ENCODE measurements at places on chromosomes 11 and 22.

DNA sequence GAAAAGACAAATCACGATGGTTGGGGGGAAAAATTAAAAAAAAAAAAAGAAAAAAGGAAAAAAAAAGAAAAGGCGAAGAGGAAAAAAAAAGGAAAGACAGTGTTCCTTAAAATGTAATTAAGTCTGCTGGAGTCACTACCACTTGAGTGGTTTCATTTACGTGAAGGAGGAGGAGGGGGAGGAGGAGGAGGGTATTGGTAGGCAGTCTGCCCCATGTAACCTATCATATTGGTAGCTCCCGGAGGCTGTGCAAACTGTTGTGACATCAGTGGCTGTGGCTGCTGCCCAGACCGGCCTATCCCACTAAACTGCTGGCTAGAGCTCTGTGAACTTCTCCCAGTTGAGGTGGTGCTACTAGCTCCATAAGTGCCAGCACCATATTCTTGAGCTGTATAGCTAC lies 17.9 kb downstream of the KDELR3 start:
- no peak overlapping the region for H3K27ac ChIP-seq
- peaks cover 86% of the 10 kb centered on the region for H3K36me3 ChIP-seq
- no peak overlapping the region for H3K4me3 ChIP-seq
- H3K4me1 ChIP-seq: no peaks in the 10 kb centered on the region

- H3K4me3 ChIP-seq: no peak overlapping the region
- no peaks in the 10 kb centered on the region for H3K27me3 ChIP-seq
- peaks cover 11% of the 10 kb centered on the region for H3K4me1 ChIP-seq
- H3K36me3 ChIP-seq: no peaks in the 10 kb centered on the region
- peak overlapping the region; percentile 41 for H3K27ac ChIP-seq
- no peak for DNase-seq
Observed at GRCh38 chr11:73288192-73288872, 16.2 kb downstream of the P2RY6 start.

DNA sequence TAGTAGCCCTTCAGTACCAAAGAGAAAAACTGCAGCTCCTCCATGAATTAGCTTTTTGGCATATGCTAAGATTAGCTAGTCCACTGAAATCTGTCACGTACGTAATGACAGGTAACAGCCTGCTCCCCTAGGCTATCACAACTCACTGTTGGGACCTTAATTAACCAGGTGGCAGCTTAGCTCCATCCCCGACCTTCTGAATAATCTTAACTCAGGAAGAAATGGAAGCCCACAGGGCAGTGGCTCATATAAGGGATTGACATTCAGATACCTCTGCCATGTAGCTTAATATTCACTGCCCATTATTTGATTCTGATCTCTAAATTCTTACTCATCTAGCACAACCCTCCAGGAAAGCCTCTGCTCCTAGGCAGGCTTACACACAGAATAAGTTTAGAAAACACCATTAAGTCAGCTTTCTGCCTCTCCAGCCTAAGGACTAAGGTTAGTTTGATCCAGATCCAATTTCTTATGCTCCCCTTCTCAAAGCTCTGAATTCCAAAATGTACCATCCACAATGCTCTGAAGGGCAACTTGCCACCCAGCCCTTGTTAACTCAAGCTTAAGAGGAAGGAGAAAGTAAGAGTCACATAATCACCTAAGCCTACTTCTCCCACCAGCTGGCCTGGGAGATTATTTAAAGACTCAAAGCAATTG lies 5.0 kb downstream of the HSPA8 start:
- peaks cover 78% of the 10 kb centered on the region for H3K36me3 ChIP-seq
- H3K27ac ChIP-seq: no peak overlapping the region
- no peak for DNase-seq

DNA sequence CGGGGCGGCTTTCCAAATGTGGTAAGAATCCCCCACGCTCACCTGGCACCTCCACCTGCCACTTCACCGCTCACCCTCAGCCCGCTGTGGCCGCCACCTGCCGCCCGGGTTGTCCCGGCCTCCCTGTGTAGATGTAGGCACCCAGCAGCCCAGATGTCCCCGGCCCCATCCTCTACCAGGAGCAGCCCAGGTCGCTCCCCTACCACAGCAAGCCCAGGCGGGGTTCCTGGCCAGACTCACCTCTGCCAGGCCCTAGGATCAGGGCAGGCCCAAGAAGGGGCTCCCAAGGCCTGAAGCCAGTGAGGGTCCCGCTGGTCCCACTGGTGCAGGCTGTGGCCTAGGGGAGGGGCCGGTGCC lies 27.4 kb downstream of the MOB2 start:
- H3K36me3 ChIP-seq: no peaks in the 10 kb centered on the region
- no peak for DNase-seq
- no peak overlapping the region for H3K4me3 ChIP-seq
- no peaks in the 10 kb centered on the region for H3K4me1 ChIP-seq

- H3K36me3 ChIP-seq: no peaks in the 10 kb centered on the region
- H3K4me1 ChIP-seq: peaks cover 9% of the 10 kb centered on the region
- H3K4me3 ChIP-seq: no peak overlapping the region
Observed at GRCh38 chr22:19971276-19972124, 29.9 kb upstream of the TXNRD2 start.

- no peaks in the 10 kb centered on the region for H3K4me1 ChIP-seq
- no peak for DNase-seq
- H3K27ac ChIP-seq: no peak overlapping the region
- no peaks in the 10 kb centered on the region for H3K27me3 ChIP-seq
- H3K4me3 ChIP-seq: no peak overlapping the region
Observed at GRCh38 chr11:110128161-110128560, 35.0 kb downstream of the ZC3H12C start.

DNA sequence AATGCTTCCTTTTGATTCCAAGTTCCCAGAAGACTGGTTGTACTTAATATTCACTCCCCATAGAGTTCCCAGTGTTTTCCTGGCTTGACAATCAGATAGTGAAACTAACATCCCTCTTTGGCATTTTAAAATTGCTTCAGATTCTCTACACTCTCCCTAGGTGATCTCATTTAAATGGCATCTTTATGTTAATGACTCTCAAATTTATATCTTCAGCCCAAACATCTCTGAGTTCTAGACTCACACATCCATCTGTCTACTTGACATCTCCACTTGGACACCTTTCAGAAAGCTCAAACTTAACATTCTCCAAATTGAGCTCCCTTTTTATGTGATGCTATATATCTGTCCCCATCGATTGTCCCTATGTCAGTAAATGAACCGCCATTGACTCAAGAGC lies 232.0 kb downstream of the NTM start:
- peaks cover 27% of the 10 kb centered on the region for H3K27me3 ChIP-seq
- no peaks in the 10 kb centered on the region for H3K36me3 ChIP-seq
- H3K4me1 ChIP-seq: no peaks in the 10 kb centered on the region
- H3K4me3 ChIP-seq: no peak overlapping the region
- no peak overlapping the region for H3K27ac ChIP-seq

GRCh38 chr11:45110562-45110961 lies 35.9 kb upstream of the PRDM11 start:
- peak; percentile 82 for DNase-seq
- H3K36me3 ChIP-seq: no peaks in the 10 kb centered on the region
- H3K4me1 ChIP-seq: no peaks in the 10 kb centered on the region
- peaks cover 5% of the 10 kb centered on the region for H3K27me3 ChIP-seq
- no peak overlapping the region for H3K27ac ChIP-seq

- peak overlapping the region; percentile 89 for H3K4me3 ChIP-seq
- no peaks in the 10 kb centered on the region for H3K36me3 ChIP-seq
Observed at GRCh38 chr11:16925561-16926065, 88.6 kb downstream of the PLEKHA7 start.

GRCh38 chr11:92436034-92436920 lies 211.7 kb downstream of the FAT3 start:
- no peaks in the 10 kb centered on the region for H3K4me1 ChIP-seq
- no peak for DNase-seq
- H3K36me3 ChIP-seq: no peaks in the 10 kb centered on the region
- H3K4me3 ChIP-seq: no peak overlapping the region
- H3K27me3 ChIP-seq: 0 out of 2 replicates have a peak, but pooled peaks cover 3% of the 10 kb centered on the region

GRCh38 chr22:27554106-27554811 lies 247.3 kb downstream of the MN1 start:
- no peaks in the 10 kb centered on the region for H3K27me3 ChIP-seq
- peak; percentile 10 for DNase-seq
- H3K4me1 ChIP-seq: no peaks in the 10 kb centered on the region
- no peak overlapping the region for H3K4me3 ChIP-seq
- H3K36me3 ChIP-seq: no peaks in the 10 kb centered on the region

GRCh38 chr11:67301951-67302516 lies 1.3 kb upstream of the SSH3 start:
- H3K36me3 ChIP-seq: peaks cover 15% of the 10 kb centered on the region
- peak overlapping the region; percentile 42 for H3K27ac ChIP-seq
- peak; percentile 49 for DNase-seq
- H3K4me3 ChIP-seq: no peak overlapping the region
- no peaks in the 10 kb centered on the region for H3K27me3 ChIP-seq

- DNase-seq: no peak
- no peak overlapping the region for H3K27ac ChIP-seq
- no peak overlapping the region for H3K4me3 ChIP-seq
- H3K36me3 ChIP-seq: no peaks in the 10 kb centered on the region
Observed at GRCh38 chr11:5246772-5247471, 2.7 kb downstream of the HBG1 start.

GRCh38 chr11:130300567-130300966 lies 14.2 kb downstream of the ZBTB44 start:
- H3K27me3 ChIP-seq: no peaks in the 10 kb centered on the region
- H3K36me3 ChIP-seq: peaks cover 6% of the 10 kb centered on the region
- no peak for DNase-seq

- H3K27ac ChIP-seq: no peak overlapping the region
- H3K36me3 ChIP-seq: no peaks in the 10 kb centered on the region
- H3K4me3 ChIP-seq: no peak overlapping the region
- no peak for DNase-seq
- no peaks in the 10 kb centered on the region for H3K4me1 ChIP-seq
Observed at GRCh38 chr22:36197514-36198146, 4.0 kb downstream of the APOL4 start.

GRCh38 chr22:48711669-48712068 lies 1116.0 kb downstream of the BRD1 start:
- no peaks in the 10 kb centered on the region for H3K4me1 ChIP-seq
- DNase-seq: no peak
- H3K27me3 ChIP-seq: no peaks in the 10 kb centered on the region
- H3K27ac ChIP-seq: no peak overlapping the region

DNA sequence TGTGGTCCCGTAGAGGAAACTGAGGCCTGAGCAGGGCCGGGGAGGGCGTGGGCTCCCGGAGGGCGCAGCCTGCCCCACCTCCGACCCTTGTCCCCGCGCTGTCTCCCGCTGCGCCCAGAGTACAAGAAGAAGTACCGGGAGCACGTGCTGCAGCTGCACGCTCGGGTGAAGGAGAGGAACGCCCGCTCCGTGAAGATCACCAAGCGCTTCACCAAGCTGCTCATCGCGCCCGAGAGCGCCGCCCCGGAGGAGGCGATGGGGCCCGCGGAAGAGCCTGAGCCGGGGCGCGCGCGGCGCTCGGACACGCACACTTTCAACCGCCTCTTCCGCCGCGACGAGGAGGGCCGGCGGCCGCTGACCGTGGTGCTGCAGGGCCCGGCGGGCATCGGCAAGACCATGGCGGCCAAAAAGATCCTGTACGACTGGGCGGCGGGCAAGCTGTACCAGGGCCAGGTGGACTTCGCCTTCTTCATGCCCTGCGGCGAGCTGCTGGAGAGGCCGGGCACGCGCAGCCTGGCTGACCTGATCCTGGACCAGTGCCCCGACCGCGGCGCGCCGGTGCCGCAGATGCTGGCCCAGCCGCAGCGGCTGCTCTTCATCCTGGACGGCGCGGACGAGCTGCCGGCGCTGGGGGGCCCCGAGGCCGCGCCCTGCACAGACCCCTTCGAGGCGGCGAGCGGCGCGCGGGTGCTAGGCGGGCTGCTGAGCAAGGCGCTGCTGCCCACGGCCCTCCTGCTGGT lies 1.9 kb downstream of the NLRP6 start:
- no peaks in the 10 kb centered on the region for H3K4me1 ChIP-seq
- DNase-seq: no peak
- H3K27ac ChIP-seq: no peak overlapping the region
- no peaks in the 10 kb centered on the region for H3K36me3 ChIP-seq
- peaks cover 22% of the 10 kb centered on the region for H3K27me3 ChIP-seq
- H3K4me3 ChIP-seq: no peak overlapping the region

DNA sequence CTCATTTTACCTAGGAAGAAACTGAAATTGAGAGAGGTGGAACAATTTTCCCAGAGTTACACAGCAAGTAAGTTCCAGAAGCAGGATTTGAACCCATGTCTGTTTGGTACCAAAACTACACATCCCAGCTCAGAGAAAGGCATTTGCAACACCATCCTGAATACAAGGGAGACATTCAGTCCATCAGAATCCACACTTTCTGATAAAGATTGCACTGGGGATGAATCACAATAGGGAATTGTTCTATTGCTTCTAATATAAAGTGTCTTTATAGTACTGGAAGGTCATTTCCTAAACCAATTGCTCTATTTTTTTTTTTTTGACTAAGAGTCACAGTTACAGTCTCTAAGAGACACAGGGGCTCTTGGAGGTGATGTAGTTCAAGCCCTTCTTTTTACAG lies 208.1 kb upstream of the CADM1 start:
- H3K27me3 ChIP-seq: no peaks in the 10 kb centered on the region
- H3K4me3 ChIP-seq: no peak overlapping the region
- H3K27ac ChIP-seq: no peak overlapping the region
- H3K36me3 ChIP-seq: no peaks in the 10 kb centered on the region
- H3K4me1 ChIP-seq: no peaks in the 10 kb centered on the region

DNA sequence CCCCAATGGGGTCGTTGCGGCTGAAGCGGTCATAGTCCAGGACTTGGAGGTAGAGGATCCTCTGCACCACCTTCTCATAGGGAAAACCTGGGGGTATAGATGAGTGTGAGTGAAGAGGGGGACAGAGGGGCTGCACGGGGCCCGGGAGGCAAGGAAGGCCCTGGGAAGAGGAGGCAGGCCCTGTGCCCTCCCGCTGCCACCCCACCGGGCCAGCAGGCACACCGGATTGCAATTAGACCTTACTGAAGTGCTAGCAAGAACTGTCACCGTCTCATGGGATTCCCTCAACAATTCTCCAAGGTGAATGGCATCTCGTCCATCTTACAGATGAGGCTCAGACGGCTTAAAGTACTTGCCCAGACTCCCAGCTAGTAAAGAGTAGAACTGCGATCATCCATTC lies 15.9 kb downstream of the LRRC10B start:
- H3K36me3 ChIP-seq: no peaks in the 10 kb centered on the region
- no peak overlapping the region for H3K27ac ChIP-seq
- no peak overlapping the region for H3K4me3 ChIP-seq
- no peaks in the 10 kb centered on the region for H3K27me3 ChIP-seq
- H3K4me1 ChIP-seq: no peaks in the 10 kb centered on the region

DNA sequence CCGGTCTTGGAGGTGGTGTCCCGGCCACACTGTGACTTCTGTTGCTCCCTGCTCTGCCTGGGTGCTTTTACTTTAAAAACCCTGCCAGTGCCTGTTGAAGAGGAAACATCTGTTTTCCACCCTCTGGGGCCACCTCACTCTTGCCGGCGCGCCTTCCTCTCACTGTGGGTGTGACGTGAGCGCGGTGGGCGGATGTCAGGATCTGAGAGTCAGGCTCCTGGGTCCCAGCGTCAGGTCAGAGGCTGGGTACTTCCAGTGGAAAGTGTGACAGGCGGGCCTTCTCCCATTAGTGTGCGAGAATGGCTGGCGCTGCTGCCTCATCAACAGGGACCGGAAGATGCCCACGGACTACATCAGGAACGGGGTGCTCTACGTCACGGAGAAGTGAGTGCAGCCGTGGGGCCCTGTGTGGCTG lies 54.2 kb downstream of the GRAMD4 start:
- H3K4me3 ChIP-seq: no peak overlapping the region
- H3K27ac ChIP-seq: no peak overlapping the region
- no peaks in the 10 kb centered on the region for H3K27me3 ChIP-seq
- H3K36me3 ChIP-seq: no peaks in the 10 kb centered on the region

- no peaks in the 10 kb centered on the region for H3K36me3 ChIP-seq
- H3K27ac ChIP-seq: no peak overlapping the region
Observed at GRCh38 chr22:36613958-36614357, 85.0 kb upstream of the EIF3D start.

- DNase-seq: no peak
- no peaks in the 10 kb centered on the region for H3K27me3 ChIP-seq
- H3K36me3 ChIP-seq: no peaks in the 10 kb centered on the region
Observed at GRCh38 chr11:103980108-103980507, 56.3 kb upstream of the DDI1 start.
